ENCODE measurements at places on chromosomes 7 and 10.

DNA sequence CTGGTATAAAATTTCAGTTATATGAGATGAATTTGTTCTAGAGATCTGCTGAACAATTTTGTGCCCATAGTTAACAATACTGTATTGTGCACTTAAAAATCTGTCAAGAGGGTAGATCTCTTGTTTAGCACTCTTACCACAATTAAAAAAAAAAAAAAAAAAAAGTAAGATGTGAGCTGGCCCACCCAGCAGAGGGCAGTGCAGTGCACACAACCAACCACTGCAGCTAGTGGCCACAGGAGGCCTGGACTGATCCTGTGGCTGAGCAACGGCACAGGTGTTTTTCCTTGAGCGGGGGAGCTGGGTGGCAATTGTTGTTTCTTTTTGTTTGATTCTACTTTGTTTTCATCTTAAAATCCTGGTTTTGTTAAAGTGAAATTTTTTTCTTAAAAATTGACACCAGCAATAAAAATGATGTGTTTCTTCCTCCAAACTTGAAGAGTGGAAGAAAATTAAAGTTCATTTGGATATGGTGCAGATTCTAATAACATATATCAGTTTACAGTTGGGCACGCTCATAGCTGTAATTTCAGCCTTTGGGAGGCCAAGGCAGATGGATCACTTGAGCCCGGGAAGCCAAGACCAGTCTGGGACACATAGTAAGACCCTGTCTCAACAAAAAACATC is 171.1 kb upstream of the TBX20 start:
- DNase-seq, result peak; percentile 80

GRCh38 chr10:49610114-49610457 is at the start of gene SLC18A3:
SLC18A3 (plus strand) TSS chr10:49610310; CDS start chr10:49610741, 431 bp downstream.
- peak; percentile 69 for DNase-seq

GRCh38 chr7:24325708-24326107 is 41.7 kb downstream of the NPY start:
- DNase-seq, result no peak

DNA sequence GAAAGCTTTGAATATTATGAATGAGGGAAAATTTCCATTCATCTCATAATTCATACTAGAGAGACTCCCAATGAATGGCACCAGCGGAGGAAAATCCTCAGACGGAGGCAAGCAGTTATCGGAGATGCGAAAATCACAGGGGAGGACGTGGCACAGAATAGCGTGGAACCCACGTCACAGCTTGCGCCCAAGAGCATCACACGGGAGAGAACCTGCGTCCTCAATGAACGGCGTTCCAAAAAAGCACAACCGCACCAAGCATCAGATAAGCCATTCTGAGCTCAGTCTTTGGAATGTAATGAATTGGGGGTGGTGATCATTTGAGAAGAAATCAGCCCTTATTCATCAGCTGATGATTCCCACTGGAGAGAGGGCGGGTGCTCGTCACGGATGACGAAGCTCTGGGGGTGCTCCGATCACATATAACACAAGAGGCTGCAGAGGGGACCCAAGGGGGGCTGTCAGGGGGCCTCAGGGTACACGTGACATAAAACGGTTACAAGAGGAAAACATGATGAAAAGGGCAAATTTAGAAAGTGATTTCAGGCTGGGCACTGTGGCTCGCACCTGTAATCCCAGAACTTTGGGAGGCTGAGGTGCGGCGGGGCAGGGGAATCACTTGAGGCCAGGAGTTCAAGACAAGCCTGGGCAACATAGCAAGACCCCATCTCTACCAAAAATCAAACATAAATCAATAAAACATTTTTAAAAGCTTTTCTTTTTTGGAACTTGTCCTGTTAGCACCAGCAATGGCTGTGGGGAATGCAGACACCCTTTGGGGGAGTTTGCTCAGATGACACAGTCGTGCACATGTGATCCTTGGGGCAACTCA is 33.8 kb upstream of the FIS1 start:
- no peak for DNase-seq
